ENCODE measurements at places on chromosomes 6 and 20.

DNA sequence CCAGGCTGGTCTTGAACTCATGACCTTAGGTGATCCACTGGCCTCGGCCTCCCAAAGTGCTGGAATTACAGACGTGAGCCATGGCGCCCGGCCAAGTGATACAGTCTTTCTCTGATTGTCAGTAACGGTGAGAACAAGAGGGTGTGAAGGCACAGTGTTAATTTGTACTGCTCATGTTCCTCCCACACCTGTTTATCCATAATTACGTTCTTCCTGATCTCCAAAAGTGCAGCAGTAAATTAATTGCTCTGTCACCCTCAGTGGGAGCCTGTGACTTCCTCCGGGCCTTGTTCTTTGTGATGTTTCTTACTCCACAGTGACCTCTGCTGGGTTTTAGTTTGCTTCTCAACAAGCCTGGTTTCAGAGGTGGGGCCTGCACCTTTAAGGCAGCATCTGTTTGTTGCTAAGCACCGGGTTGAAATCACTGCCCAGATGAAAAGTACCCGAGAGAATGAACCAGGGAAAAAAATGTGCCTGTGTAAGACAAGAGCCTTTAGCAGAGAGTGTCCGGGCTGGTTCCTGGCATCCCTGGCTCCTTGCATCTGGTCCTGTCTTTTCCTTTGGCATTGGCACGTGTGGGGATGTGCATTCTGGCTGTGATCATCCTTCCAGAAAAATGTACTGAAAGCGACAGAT, 89.1 kb upstream of the CLDN20 start:
- DNase-seq: no peak

GRCh38 chr6:13177664-13178063, 150.7 kb downstream of the TBC1D7 start:
- DNase-seq: no peak

DNA sequence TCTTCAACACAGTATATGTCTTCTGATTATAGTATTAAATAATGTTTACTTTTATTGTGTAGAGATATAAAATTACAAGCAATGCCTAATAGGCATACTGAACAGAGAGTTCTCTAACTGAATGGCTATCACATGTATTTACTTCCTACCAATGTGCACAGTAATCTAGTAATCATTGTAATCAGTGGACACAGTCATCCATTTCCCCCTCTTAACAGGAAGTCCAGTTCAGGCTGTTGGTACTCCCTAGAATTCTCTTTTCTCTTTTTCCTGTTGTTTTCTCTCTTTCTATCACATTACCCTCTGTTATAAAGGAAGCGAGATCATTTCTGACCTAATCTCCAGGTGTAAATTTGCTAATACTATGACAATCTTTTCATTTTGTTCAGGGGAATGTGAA, 172.5 kb downstream of the HTR1B start:
- no peak for DNase-seq

DNA sequence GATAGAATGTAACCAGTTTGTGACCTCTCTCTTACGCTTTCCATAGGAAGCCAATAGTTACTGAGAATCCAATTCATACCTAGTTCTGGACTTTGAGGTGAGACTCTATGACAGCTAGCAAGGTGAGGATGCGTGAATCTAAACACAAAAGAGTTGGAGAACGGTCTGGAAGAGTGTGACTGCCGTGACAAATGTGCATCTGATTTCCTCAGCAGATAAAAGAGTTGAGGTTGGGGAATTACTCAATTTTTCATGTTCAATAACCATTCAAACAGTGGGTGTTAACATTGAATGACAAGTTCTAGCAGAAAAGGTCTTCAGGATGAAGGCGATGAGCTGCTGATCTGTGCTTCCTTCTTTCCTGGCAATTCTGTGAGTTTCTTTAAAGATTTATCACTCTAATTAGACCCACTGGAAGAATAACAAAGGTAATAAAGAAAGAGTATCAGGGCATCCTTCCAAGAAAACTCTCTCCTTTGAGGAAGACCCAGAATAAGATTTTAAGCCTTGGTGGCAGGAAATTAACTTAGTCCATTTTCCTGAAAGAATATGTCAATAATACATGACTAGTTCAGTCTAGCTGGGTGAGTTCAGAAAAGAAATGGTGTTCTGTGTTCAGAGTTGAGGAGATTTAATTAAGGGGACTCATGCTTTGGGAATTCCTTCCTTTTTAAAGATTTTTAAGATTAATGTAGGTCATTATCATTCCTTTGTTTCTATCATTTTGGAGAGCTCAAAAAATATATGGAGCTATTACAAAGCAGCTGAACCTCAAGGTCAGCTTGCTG, 24.5 kb downstream of the KIF3B start:
- DNase-seq: no peak

- DNase-seq: no peak
These were observed 340.6 kb upstream of the SASH1 start for GRCh38 chr6:148001844-148002642.

GRCh38 chr6:145247692-145248419, 487.5 kb downstream of the EPM2A start:
- DNase-seq: no peak

- no peak for DNase-seq
These were observed 2.5 kb downstream of the TTLL2 start for GRCh38 chr6:167327391-167327790.

- no peak for DNase-seq
These were observed 82.9 kb downstream of the ZNF217 start for GRCh38 chr20:53510704-53511103.

DNA sequence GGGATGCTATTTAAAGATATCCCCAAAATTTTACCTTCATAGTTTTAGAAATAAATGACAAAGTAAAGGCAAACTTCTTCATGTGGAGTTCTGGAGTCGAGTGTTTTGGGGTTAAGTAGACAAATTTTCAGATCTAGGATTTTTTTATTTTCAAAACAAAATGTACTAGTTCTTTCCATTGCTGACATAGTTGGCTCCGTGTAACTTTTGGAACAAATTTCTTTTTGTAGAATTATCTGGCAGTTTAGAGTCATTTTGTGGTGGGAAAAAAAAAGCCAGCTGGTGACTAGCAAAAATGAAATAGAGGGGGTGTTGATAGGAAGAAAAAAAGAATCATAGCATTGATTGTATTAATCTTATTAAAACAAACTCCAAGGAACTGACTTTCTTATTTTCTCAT, 131.6 kb upstream of the TCF21 start:
- DNase-seq: no peak

GRCh38 chr20:6884114-6884513, 116.6 kb downstream of the BMP2 start:
- no peak for DNase-seq

GRCh38 chr6:16236631-16237199, 1.7 kb upstream of the GMPR start:
- no peak for DNase-seq

All from stimulated activated CD8-positive, alpha-beta memory T cell treated with anti-CD3 and anti-CD28 coated beads, Interleukin-12 subunit alpha, Interleukin-12 subunit beta, amount 100 ng/mL, for 4 hours (primary cell).